ENCODE measurements at places on chromosomes 4 and X.

DNA sequence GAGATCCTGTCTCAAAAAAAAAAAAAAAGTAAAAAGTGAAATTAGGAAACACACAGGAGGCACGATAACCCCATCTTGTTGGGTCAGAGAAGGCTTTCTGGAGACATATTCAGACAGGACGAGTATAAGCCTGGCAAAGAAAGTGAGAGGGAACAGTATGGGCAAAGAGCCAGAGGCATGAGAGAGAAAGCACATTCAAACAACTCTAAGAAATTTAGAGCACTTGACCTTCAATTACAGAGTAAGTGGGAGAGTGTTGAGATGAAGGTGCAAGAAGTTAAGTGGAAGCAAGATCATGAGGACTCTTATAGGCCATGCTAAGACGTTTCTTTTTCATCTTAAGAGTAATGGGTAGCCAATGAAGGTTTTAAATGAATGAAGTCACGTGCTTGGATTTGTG, 70.4 kb downstream of the ELOVL6 start:
- no peak overlapping the region for H3K27ac ChIP-seq
- H3K27me3 ChIP-seq = no peaks in the 10 kb centered on the region

GRCh38 chr4:74772106-74772505, 22.2 kb downstream of the BTC start:
- no peaks in the 10 kb centered on the region for H3K4me1 ChIP-seq
- no peaks in the 10 kb centered on the region for H3K27me3 ChIP-seq
- no peak for DNase-seq
- H3K27ac ChIP-seq = no peak overlapping the region

GRCh38 chr4:89528526-89529133, 221.0 kb upstream of the GPRIN3 start:
- no peaks in the 10 kb centered on the region for H3K36me3 ChIP-seq
- no peak for DNase-seq
- no peak overlapping the region for H3K27ac ChIP-seq
- H3K4me3 ChIP-seq = no peak overlapping the region

DNA sequence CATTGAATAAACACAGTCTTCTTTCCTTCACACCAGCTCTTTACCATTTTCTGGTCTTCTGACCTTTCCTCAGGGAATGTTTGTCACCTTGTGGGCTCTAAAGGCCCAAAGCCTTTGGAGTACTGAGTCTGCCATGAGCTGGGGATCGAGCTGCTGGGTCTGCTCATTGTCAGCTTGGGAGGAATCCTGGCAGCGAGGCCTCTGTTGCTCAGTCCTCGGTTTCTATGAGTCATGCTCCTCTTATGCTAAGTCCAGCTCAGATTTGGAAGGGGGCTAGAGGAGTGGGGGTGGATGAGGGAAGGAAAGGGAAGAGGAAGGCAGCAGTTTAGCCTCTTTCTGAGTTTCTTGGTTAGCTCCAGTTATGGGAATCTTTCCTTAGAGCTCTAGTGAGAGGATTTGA, 31.1 kb downstream of the NHSL2 start:
- H3K4me3 ChIP-seq = no peak overlapping the region
- no peaks in the 10 kb centered on the region for H3K36me3 ChIP-seq
- DNase-seq = no peak
- no peak overlapping the region for H3K27ac ChIP-seq
- H3K4me1 ChIP-seq = no peaks in the 10 kb centered on the region

DNA sequence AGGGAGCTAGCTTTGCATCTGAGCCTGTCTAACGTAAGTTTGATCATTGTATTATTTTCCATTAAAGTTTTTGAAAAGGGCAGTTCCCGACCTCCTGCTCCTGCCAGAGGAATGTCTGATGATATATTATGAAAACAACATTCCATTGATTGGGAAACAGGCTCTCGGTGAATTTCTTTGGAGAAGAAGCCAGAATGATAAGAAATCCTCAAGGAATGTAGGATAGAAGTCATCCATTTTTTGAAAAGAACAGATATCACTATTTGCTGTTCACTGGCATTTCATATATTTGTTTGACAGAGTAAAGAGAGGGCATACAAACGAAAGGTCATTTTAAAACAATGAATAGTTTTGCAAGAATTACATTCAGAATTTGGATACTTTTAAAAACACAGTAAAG, 781.0 kb upstream of the HTR2C start:
- H3K27me3 ChIP-seq = no peaks in the 10 kb centered on the region
- H3K27ac ChIP-seq = no peak overlapping the region
- no peak for DNase-seq
- H3K36me3 ChIP-seq = no peaks in the 10 kb centered on the region
- H3K4me1 ChIP-seq = no peaks in the 10 kb centered on the region

DNA sequence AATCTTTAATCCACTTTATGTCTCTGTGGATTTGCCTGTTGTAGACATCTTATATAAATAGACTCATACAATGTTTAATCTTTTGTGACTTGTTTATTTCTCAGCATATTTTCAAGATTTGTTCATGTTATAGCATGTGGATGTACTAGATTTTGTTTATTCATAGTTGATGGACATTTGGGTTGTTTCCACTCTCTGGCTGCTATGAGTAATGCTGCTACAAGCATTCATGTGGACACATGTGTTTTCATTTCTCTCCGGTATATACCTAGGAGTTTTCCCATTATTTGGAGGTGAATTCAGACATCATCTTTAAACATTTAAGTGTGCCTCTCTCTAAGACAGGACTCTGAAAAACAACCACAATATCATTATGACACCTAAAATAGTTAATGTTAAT, 2.3 kb downstream of the IKBKG start:
- H3K4me1 ChIP-seq = peaks cover 56% of the 10 kb centered on the region
- H3K27ac ChIP-seq = no peak overlapping the region
- H3K4me3 ChIP-seq = no peak overlapping the region
- H3K36me3 ChIP-seq = no peaks in the 10 kb centered on the region
- no peak for DNase-seq

GRCh38 chr4:155966171-155966570, 12.5 kb upstream of the CTSO start:
- no peaks in the 10 kb centered on the region for H3K27me3 ChIP-seq
- no peak for DNase-seq
- H3K36me3 ChIP-seq = no peaks in the 10 kb centered on the region
- no peak overlapping the region for H3K27ac ChIP-seq

GRCh38 chr4:76782837-76783236, 115.1 kb downstream of the SOWAHB start:
- H3K4me1 ChIP-seq = no peaks in the 10 kb centered on the region
- H3K36me3 ChIP-seq = no peaks in the 10 kb centered on the region
- DNase-seq = no peak
- no peak overlapping the region for H3K4me3 ChIP-seq
- no peak overlapping the region for H3K27ac ChIP-seq

DNA sequence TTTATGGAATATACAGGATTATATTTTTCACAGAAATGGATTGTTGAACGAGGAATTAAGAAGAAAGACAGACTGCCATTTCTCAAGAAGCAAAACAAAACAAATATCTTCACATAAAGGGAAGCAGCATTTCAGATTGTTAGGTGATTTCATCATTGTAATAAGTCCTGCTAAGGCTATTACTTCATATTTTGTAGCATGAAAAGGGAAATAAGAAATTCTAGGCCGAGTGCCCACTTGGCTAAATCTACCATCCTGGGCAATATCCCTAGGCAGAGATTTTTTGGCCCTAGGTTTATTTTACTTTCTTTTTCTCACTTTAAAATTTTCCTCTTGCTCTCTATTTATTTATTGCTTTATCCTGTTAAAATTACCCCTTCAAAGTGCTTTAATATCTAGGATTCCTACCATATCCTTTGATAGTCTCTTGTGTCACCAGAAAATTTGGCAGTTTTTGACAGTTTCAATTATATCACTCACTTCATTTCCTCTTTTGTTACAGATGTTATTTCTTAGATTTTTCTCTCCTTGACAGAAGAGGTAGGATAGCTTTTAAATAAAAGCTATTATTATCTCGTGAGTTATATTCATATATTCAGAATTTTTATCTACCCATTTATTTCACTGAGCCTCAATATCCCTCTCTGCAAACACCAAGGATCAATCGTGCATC, 142.3 kb downstream of the PDGFC start:
- no peaks in the 10 kb centered on the region for H3K4me1 ChIP-seq
- H3K36me3 ChIP-seq = no peaks in the 10 kb centered on the region
- no peaks in the 10 kb centered on the region for H3K27me3 ChIP-seq
- no peak for DNase-seq
- no peak overlapping the region for H3K4me3 ChIP-seq

DNA sequence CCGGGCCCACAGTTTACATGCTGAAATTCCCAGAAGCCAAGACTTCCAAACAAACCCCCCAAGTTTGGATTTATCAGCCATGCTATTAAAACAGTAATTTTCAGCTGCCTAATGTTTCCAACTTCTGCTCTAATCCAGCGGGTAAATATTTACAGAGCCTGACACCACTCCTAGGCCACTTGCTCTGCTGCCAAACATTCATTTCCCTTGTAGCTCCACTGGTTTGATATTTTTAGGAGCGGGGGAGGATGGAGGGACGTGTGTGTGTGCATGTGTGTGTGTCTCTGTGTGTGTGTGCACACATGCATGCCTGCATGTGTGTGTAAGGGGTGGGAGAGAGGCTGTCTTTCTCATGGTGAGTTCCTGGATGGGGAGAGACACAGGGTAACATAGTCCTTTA, 115.7 kb upstream of the PJA1 start:
- no peaks in the 10 kb centered on the region for H3K36me3 ChIP-seq
- DNase-seq = no peak
- H3K27ac ChIP-seq = no peak overlapping the region
- H3K27me3 ChIP-seq = no peaks in the 10 kb centered on the region

GRCh38 chr4:74632634-74633033, 161.7 kb downstream of the BTC start:
- H3K36me3 ChIP-seq = no peaks in the 10 kb centered on the region
- no peaks in the 10 kb centered on the region for H3K27me3 ChIP-seq
- no peak overlapping the region for H3K27ac ChIP-seq
- no peak overlapping the region for H3K4me3 ChIP-seq
- DNase-seq = peak; percentile 31
- H3K4me1 ChIP-seq = no peaks in the 10 kb centered on the region

DNA sequence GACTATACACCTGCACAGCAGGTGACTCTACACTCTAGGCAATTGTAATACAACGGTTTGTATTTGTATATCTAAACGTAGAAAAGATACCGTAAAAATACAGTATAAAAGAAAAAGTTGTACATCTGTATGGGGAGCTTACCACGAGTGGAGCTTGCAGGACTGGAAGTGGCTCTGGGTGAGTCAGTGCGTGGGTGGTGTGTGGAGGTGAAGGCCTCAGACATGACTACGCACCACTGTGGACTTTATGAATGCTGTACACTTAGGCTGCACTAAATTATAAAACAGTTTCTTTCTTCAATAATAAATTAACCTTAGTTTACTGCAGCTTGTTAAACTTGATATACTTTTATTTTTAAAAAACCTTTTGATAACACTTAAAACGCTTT, 85.0 kb upstream of the FAT1 start:
- H3K4me1 ChIP-seq = no peaks in the 10 kb centered on the region
- H3K36me3 ChIP-seq = no peaks in the 10 kb centered on the region
- H3K4me3 ChIP-seq = no peak overlapping the region
- no peak overlapping the region for H3K27ac ChIP-seq
- no peaks in the 10 kb centered on the region for H3K27me3 ChIP-seq
- DNase-seq = no peak

GRCh38 chr4:78585633-78586032, 34.1 kb downstream of the ANXA3 start:
- DNase-seq = no peak
- no peak overlapping the region for H3K4me3 ChIP-seq
- H3K27ac ChIP-seq = no peak overlapping the region
- no peaks in the 10 kb centered on the region for H3K4me1 ChIP-seq
- H3K27me3 ChIP-seq = no peaks in the 10 kb centered on the region

DNA sequence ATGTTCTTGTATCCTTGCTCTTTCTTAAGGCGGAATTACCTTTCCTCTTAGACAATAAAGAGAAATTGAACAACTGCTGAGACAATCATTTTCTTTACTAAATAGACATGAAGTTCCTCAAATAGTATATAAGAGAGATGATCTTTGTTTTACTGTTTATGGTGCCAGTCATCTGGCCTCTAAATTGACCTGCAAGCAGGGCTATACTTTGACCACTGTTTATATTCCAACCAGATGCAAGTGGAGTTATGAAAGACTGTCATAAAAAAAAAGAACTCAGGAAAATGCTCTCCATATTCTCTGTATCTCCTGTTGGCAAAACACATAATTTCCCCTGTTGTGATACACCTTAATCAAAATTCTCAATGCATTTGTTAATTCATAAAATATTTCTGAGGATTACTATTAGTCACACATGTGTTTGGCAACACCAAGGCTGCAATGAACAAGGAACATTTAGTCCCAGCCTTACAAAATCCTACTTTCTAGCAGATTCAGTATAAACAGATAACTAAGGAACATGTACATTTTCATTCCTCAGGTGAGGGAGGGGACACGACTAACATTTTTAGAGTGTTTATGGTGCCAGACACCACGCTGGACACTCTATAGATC, 562.3 kb downstream of the KCNIP4 start:
- H3K27me3 ChIP-seq = no peaks in the 10 kb centered on the region
- no peak for DNase-seq
- H3K4me1 ChIP-seq = no peaks in the 10 kb centered on the region
- no peaks in the 10 kb centered on the region for H3K36me3 ChIP-seq

GRCh38 chr4:40576651-40577480, 52.8 kb downstream of the RBM47 start:
- no peak overlapping the region for H3K27ac ChIP-seq
- no peaks in the 10 kb centered on the region for H3K4me1 ChIP-seq
- H3K36me3 ChIP-seq = no peaks in the 10 kb centered on the region
- H3K27me3 ChIP-seq = no peaks in the 10 kb centered on the region
- H3K4me3 ChIP-seq = no peak overlapping the region
- no peak for DNase-seq

DNA sequence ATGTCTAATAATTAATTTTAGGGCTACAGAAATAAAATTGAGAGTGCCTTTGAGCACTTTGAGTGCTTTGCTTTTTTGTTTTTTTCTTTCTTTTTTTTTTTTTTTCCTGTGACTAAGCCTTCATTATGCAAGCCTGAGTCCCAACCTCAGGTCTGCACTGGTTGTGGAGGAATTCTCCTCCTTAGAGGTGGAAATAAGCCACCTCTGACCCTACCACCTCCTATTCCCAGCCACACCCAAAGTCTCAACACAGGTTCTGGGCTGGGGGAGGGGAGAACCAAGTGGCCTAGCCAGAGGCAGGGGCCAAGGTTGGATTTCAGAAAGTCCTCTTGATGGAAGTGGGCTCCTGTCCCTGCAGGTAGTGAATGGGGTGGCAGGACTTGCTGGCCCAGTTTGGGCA, 180.2 kb downstream of the ARAP2 start:
- H3K36me3 ChIP-seq = peaks cover 30% of the 10 kb centered on the region
- DNase-seq = no peak
- no peak overlapping the region for H3K4me3 ChIP-seq
- no peak overlapping the region for H3K27ac ChIP-seq
